ENCODE measurements at places on chromosomes 3 and 15. TPM values are rescaled to one million over a fixed set of nuclear protein-coding genes. Genes with fewer than 3 reads are reported as not detected.

SAMD7 gene
- total RNA-seq: not detected

GRCh38 chr3:133967992-133968892, 61.5 kb downstream of the SLCO2A1 start:
- no peak for DNase-seq

FBXO40 gene
- not detected for total RNA-seq

GRCh38 chr3:7421065-7421464, 560.1 kb downstream of the GRM7 start:
- DNase-seq: no peak

- no peak for DNase-seq
Observed at GRCh38 chr3:172844428-172844827, 93.9 kb downstream of the ECT2 start.

DNA sequence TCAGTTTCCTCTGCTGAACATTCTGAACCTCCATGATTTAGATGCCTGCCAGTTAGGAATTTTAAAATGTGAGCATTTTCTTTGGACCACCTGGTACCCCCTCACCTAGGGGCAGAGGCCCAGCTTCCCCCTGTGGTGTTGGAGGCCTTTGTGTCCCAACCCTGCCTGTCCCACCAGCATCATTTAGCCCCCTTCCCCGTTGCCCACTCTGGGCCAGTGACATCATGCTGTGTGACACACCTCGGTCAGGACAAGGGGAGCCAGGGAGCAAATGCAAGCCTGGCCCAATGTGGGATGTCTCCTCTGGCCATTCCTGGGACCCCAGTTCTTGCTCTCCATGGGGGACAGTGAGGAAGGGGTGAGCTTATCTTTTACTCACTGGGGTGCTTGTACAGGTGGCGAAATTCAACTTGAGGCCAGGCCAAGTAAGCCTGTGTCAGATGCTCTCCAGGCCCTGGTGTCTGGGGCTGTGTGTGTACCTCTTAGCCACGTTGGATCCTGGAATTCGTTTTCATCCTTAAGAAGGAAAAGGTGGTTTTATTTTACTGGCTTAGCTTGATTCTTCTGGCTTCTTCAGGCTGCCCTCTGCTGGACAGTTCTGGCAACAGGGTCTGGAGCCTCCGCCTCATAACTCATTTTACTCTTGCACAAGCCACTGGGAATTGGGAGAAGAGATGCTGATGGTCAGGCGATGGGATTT, 49.7 kb upstream of the MYZAP start:
- DNase-seq: peak; percentile 70

IQCF5 gene
- not detected for total RNA-seq

DNA sequence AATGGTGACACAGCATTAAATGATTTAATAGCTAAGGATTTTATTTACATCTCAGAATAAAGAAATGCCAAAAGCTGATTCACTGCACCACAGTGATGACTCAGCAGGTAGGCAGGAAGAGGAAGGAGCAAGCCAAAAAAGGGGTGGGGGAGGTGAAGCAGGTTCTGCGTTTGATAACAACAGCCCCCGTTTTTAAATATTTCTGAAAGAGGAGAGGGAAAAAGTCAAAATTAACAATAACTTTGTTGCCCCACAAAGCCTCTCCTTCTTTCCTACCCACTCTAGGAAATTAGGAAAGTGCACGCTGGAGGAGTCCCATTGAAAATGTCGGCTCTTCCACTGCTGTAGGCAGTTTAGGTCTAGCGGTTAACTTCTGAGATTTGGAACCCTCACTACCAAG, 9.9 kb upstream of the CCDC54 start:
- peak; percentile 77 for DNase-seq

DNA sequence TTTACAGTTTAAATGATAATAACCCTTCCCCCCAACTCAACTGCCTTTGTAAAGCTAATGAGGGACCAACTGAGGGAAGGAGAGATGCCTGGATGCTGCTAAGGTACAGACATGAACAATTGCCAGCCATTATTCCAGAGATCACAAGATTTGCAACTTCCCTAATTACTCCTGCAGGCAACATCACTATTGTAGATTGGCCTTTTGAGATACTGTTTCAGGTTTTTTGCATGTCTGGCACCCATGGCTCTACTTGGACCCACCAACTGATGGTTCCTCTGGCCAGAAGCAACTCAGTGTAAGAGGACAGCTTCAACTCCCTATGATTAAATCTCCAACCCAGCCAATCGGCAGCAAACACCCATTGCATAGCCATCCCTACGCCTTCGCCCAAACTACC, 478.7 kb downstream of the FHIT start:
- DNase-seq: no peak

C3orf49 gene
- total RNA-seq: not detected

ARGFX gene
- total RNA-seq: not detected

DNA sequence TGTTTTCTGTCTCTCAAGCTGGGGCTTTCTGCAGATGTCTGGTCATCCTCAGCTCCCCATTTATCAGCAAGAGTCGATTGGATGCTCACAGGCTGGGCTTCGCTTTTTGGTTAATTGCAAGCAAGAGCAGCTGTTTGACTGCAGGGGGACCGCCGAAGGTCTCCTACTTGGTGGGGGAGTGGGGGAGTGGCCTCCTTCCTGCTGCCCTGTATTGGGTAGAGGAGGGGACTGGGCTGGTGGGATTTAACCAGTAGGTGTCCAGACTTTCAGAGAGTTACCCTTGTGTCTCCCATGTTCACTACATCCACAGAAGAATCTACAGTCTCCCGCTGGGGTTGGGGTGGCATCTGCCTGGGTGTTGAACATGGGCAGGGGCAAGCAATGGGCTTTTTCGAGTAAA, 78.7 kb downstream of the PLXNA1 start:
- DNase-seq: no peak

- no peak for DNase-seq
Observed at GRCh38 chr15:58773024-58773423, 1.9 kb downstream of the MINDY2 start.

DNA sequence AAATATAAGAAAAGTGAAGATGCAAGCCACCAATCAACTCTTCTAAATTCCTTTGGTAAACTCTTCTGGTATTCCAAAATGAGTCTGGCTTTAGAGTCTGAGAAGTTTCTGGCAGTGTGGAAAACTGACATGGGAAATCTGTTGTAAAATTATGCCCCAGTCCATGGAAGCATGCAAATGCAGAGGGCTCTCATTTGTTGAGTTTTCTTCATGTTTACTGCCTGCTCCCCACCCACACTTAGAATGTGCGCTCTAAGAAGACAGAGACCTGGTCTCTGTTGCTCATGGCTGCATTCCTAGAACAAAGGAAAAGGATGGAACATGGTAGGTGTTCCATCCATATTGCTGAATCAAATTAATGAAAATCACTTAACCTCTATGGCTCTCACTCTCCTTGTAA, 411.8 kb upstream of the PDZRN3 start:
- DNase-seq: no peak

GP5 gene
- 0.06 TPM for total RNA-seq

GRCh38 chr3:126129398-126129891, 45.5 kb upstream of the SLC41A3 start:
- DNase-seq: no peak
